ENCODE measurements at places on chromosomes 7 and 10. TPM values are rescaled to one million over a fixed set of nuclear protein-coding genes. Genes with fewer than 3 reads are reported as not detected.

- DNase-seq = peak; percentile 70
Observed at GRCh38 chr7:139523199-139523941, at the start of gene CLEC2L. TSS of gene CLEC2L (plus strand) at chr7:139523685. CDS start at chr7:139523928, 243 bp downstream.

- DNase-seq = no peak
Observed at GRCh38 chr10:77604063-77604462, 33.5 kb downstream of the KCNMA1 start.

- no peak for DNase-seq
Observed at GRCh38 chr7:27677912-27678612, 15.4 kb upstream of the HIBADH start.

EIF4EBP2 gene
- 130 TPM for total RNA-seq
